Breast epithelium (tissue), 4 donors: ENCODE measurements at places on chromosomes 5 and 9. TPM values are rescaled to one million over a fixed set of nuclear protein-coding genes. Genes with fewer than 3 reads are reported as not detected.

Gene C9
- total RNA-seq, result not detected

Gene SLC4A9
- not detected for total RNA-seq

Gene CLIC3
- total RNA-seq, result not detected

Gene ECSCR
- total RNA-seq, result 39.3 TPM

Gene PCDHB14
- 4.2 TPM for total RNA-seq

Gene SLC6A7
- total RNA-seq, result not detected

Gene PDCD1LG2
- 3.3 TPM for total RNA-seq

Gene BSPRY
- 35.3 TPM for total RNA-seq

Gene GAPVD1
- 49.3 TPM for total RNA-seq

Gene FAXDC2
- total RNA-seq, result 117 TPM

Gene GPX8
- total RNA-seq, result 24.9 TPM

Gene SYNPO
- 6.3 TPM for total RNA-seq

Gene RPL12
- 3,232 TPM for total RNA-seq

Gene PCDHGC3
- total RNA-seq, result 41.6 TPM

Gene TRPM6
- total RNA-seq, result 0.80 TPM

Gene ENTREP1
- 30.5 TPM for total RNA-seq

Gene PDZD2
- total RNA-seq, result 17.7 TPM

Gene ADAMTS2
- 51.8 TPM for total RNA-seq

Gene SPINK7
- total RNA-seq, result not detected

Gene FBLL1
- total RNA-seq, result 1.6 TPM

Gene PKD2L2
- total RNA-seq, result 0.64 TPM

Gene NCS1
- 3.2 TPM for total RNA-seq

Gene OTP
- total RNA-seq, result not detected

Gene TSLP
- total RNA-seq, result 0.66 TPM
